Stimulated activated CD4-positive, alpha-beta T cell treated with anti-CD3 and anti-CD28 coated beads, TNF-alpha, amount 100 ng/mL, for 24 hours (primary cell): ENCODE measurements at places on chromosomes 4 and X.

- DNase-seq: no peak
Measured at GRCh38 chr4:498328-498904, 540 bp downstream of the ZNF721 start.

DNA sequence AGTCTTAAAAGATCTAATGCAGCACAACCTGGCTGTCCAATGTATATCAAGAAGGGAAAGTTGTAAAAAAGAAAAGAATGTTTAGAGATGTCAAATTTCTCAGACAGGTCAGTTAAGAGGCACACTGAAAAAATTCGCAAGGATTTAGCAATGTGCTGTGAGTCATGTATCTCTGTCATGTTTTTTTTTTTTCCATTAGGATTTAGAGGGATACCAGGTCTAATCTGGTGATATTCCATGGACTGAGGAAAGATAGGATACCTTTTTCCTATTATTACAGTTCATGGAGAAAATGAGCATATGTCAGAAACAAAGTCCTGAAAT is 815.4 kb upstream of the PCDH10 start:
- no peak for DNase-seq

DNA sequence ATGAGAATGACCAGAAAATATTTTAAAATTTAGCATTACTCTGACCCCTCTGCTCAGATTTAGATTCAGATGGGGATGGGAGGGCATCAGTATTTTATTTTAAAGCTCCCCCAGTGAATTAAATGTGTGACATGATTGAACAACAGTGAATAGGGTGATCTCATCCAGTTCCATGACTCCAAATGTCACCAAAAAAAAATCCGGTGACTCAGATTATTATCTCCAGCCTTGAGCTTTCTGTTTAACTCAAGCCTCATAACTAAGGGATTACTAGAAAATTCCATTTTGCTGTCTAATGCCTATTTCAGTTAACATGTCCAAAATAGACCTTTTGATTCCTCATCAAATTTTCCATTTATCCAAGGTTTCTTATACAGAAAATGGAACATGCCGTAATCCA is 121.8 kb upstream of the TMEM47 start:
- no peak for DNase-seq

- DNase-seq: no peak
Measured at GRCh38 chr4:93710847-93711430, 117.6 kb upstream of the ATOH1 start.

GRCh38 chr4:156889616-156890594 is 81.7 kb downstream of the PDGFC start:
- DNase-seq: no peak

GRCh38 chr4:152892974-152893373 is 43.1 kb upstream of the FHDC1 start:
- DNase-seq: no peak

DNA sequence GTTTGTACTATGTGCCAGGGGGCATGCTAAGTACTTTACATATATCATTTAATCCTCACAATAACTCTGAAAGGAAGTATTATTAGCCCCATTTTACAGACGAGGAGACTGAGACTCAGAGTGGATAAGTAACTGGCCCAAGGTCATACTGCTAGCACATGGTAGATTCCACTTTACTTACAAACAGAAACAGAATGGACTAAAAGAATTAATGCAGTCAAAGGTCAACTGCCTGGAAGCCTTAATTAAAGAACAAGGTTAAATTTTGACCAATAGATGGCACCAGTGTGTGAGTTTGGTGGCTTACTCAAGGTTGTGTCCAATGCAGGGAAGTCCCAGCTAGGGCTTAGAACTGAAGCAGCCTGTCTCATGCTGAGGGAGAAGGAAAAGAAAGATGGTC is 4.7 kb downstream of the RIPPLY1 start:
- DNase-seq: no peak

- DNase-seq: no peak
Measured at GRCh38 chrX:69117876-69118526, 47.3 kb downstream of the PJA1 start.

DNA sequence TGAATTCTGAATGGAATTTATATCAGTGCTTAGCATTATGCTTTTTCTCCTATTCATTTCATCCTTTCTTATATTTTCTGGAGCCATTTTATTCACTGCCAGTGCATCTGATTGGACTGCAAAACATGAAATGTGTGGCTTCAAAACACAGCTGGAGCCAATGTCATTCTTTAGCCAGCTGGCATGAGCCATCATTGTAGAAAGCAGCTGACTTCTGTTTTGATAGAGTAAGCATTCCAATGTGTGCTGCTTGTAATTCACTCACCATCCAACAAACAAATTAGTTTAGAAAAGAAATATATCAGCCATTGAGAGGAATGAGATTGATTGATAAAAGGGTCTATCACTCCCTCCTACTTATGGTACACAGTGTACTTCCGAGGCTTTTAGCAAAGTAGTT is 2616.0 kb downstream of the ARAP2 start:
- DNase-seq: no peak

- no peak for DNase-seq
Measured at GRCh38 chr4:169618286-169618685, 2.1 kb upstream of the CLCN3 start.

DNA sequence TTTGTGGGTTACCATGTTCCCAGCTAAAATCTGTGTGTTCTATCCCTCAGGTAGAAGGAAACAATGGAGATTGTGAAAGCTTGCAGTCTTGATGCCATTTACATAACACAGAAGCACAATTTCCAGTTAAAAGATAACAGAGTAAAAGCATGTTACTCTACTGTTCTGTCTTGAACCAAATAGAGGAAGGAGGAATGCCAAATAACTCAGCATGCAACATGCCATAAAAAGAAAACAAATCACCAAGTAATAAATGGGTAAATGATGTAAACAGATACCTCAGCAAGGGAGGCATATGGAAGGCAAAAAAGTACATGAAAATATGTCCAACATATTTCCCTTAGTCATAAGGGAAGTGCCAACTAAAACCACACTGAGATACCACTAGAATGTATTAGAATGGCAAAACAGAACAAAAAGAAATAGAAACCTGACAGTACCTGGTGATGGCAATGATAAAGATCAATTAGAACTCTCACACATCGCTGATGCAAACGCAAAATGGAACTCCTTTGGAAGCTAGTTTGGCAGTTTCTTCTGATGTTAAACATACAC is 502.6 kb upstream of the HS3ST1 start:
- DNase-seq: no peak

DNA sequence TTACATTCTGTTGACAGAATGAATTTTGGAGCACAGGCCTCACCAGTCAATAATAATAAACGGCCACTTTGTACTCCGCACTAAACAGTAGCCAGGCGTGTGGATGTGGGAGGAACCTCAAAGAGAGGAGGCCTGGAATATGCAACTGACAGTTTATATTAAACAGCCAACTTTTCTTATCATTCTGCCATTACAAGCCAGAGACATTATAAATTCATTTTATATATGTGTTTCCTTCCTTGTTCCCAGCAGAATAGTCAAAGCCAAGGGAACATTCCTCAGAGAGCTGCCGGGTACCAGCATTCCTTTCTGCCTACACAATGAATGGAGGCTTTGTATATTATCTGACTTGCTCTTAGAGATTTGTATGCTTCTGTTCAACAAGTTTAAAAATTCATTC is 436.5 kb upstream of the FTHL17 start:
- no peak for DNase-seq

DNA sequence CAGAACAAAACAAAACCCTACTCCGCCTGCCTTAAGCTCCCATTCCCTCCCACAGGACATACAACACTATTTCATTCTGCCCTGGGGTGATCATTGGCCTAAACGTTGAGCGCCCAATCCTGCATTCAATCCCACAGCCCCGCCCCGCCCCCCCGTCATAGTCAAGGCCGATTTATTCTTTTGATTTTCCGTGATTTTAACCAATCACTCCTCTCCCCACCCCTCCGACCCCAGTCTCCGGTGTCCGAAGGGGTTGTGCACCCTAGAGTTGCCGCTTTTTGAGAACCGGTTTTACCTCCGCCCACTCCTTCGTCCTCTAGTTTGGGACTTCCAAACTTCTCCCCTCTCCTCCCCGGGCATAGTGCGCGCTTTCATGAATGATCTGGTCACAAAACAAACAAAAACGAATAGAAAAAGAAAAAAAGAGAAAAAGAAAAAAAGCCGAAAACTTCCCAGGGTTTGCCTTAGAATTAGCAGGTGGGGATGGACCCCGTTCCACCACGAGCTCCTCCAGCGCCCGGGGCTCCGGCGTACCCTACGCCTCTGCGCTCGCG is 446 bp upstream of the UBE2A start:
- DNase-seq: no peak

DNA sequence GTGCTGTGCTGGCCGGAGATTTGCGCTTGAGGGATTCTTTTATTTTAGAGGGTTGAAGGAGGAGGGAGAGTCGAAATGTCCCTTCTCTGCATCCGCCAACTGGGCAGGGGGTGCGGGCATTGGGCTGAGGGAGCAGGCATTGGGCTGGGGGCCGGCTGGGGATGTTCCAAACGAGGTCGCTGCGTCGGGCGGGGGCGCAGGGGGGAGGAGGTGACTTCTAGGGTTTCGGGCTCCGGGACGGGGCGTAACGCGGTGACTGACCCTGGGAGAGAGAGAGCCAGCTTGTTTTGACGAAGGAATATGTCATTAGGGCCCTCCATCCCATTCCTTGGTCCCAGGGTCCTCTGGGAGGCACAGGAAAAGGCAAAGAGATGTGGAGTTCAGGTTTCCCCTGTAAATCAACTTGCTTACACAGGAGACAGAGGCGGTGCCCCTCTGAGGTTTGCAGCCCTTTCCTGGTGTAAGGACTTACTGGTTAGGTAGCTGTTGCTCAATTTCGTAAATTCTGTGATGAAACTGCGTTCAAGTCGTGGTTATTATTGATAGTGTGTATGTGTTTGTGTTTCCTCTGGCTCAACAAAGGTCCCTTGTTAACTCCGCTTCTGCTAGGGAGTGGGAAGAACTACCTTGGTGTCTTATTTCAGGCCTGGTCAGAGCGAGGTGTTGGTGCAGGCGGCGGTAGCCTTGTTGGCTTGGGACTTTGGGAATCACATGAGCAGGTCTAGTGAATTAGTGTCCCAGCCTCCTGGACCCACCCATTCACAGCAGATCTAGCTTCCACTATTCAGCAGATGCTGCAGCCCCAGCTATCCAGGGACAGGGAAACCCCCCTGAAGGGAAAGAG is 716 bp downstream of the FHIP1A start:
- DNase-seq: no peak

DNA sequence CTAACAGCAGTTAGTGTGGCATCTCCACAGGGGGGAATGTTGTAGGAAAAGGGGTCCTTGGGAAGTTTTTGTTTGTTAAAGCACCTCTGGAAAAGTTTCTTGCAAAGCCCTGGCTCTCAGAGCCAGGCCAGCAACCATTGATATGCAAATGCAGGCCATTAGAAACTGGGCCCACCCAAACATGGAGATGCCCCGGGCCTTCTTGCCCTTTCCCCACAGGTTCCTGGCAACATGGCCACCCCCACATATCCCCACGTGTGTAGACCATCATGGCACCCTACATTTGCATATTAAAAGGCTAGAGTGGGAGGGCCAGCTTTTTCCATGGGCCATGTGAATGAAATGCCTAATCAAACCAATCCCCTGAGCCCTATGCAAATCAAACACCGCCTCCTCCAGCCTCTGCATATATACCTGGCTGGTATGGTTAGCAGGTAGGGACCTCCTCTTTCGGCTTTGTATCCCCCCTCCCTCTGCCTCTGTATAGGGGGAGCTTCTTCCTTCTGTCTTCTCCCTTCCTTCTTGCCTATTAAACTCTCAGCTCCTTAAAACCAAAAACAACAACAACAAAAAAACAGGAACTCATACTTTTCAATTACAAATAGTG is 44.0 kb upstream of the ZCCHC13 start:
- DNase-seq: no peak
